ENCODE measurements at places on chromosomes 4 and X.
A peak's percentile ranks its signal among the peaks of the same experiment; 100 is the strongest.

DNA sequence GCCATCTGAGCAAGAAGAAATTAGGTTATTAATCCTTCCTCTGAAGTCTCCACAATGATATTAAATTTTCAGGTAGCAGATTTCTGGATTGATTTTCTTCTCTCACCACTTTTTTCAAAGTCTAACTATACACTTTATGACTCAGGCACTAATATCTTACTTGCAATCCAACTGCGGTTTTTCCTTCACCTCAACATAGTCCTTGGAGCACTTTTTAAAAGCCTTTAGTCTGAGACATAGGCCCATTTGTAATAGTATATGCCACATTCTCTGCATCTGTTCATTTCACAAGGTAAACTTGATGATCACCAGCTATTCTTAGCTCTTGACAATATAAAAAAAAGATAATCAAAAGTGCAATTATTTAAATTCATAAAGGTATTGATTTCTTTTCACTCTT, 55.9 kb upstream of the EDNRA start:
- no peak for DNase-seq

DNA sequence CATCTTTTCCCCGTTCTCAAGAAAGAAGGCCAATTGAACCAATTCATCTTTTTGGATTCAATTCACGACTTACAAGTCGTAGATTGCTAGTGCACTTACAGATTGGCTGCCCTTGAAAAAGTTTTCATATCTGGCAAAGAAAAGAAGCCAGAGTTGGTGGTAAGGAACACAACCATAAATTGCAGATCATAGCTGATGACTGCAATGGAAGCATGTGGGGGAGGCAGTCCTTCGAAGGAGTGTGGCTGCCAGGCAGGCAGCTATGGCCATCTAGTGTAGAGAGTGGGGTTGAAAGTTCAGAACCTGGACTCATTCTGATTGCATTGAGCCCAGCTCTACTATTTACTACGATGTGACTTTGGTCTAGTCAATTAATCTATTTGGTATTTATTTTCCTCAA, 4.5 kb downstream of the GPM6A start:
- no peak for DNase-seq

GRCh38 chr4:24747234-24747975, 48.0 kb upstream of the SOD3 start:
- DNase-seq: no peak

GRCh38 chr4:13783800-13784411, 156.4 kb upstream of the BOD1L1 start:
- DNase-seq: no peak

GRCh38 chrX:107894038-107894437, 68.4 kb downstream of the MID2 start:
- peak; percentile 10 for DNase-seq

- no peak for DNase-seq
Observed at GRCh38 chrX:42119076-42119475, 195.7 kb upstream of the CASK start.

DNA sequence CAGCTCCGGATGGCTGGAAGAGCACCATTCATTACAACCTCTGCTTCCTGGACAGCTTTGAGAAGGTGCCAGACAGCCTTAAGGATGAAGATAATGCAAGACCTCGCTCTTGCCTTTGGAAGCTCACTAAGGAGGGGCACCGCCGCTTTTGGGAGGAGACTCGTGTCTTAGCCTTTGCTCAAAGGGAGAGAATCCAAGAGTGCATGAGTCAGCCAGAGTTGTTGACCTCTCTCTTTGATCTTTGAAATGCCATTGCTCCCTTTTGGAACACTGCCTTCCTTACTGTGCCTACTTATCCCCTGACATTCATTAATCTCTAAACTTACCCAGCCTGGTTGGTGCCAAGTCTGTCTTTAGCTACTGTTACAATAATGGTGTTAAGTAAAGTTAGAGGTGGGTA, 1.2 kb downstream of the FOXR2 start:
- DNase-seq: no peak

DNA sequence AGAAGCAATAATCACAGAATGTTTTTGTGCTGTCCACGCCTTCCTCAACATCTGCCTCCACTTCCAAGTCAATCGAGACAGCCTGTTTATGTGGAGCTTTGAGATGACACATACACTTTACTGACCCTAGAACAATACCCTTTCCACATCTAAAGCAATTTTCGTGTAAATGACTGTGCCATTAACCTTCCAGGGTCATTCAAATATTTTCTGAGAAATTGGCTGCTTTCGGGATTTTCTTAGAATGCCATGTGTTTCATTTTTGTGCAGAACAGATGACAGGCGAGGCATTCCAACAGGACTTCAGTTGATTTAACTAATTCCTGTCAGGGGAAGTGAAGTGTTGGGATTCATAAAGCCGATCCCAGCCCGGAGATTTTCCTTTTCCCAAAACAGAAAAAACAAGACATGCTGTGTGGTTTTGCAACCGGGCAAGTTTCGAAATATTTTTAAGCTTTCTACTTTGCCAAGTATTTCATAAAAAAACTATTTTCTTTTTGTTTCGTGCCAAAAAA, 73.9 kb downstream of the SORBS2 start:
- no peak for DNase-seq

- DNase-seq: no peak
Observed at GRCh38 chr4:34814266-34814665, 1430.0 kb downstream of the ARAP2 start.

DNA sequence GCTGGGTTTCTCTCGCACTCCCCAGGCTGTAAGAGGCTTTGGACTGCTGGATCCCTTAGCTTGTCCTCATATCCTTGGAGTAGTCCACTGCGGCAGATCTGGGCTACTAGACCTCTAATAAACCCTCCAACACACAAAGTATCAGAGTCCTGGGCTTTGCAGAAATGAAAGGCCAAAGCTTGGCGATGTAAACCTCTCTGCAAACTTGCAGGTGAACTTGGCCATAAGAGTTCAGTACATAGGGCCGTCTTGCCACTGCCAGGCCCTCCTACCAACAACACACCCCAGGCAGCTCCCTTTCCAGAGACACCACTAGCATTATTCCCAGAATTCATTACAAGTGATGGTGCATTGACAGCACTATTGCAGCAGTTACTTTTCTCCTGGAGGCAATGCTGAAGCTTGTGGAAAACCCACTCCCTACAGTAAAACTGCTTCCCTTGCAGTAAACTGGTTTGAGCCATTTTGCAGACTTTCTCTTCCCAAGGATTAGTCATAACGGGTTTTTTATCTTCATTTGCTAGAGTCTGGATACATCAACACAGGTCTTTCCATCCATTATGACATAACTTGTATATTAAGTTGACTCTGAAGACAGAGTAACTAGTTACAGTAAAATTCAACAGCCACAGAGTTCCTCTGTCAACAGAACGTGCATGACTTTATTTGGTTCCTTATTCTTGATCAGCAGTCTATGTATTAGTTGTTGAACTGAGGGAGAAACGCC, 2.4 kb downstream of the ANKRD50 start:
- no peak for DNase-seq
